ENCODE measurements at places on chromosomes 13 and 19.

DNA sequence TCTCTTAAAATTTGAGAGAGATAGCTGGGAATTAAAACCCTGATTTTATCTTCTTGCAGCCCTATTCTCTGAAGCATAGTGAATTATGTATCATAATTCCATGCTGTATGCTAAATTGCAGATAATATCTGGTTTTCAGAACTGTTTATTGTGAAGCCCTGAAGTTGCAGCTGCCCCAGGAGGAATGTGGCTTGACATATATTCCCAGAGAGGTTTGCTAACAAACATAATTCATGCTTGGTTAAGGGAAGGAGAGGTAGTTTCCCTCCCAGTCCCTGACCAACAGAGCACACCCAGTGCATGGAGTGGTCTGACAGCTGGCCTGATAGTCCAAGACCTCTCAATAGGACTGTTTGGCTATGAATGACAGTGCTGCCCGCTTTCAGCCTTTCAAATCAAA, 500.6 kb upstream of the MIR17HG start:
- no peak for DNase-seq

GRCh38 chr19:38267761-38268483, 3.5 kb downstream of the SPINT2 start:
- DNase-seq, result no peak

DNA sequence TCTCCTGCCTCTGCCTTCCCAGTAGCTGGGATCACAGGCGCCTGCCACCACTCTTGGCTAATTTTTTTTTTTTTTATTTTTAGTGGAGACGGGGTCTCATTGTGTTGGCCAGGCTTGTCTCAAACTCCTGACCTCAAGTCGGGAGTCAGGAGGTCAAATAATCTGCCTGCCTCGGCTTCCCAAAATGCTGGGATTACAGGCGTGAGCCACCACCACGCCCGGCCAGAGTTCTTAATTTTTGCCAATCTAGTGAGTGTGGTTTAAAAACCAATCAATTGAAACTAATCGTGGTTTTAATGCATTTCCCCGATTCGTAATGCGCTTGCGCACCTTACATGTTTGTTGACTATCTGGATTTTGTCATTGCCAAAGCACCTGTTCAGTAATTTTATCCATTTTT, 37.0 kb downstream of the SKA3 start:
- DNase-seq, result no peak

- no peak for DNase-seq
Measured at GRCh38 chr19:28705008-28705407, 507.9 kb downstream of the UQCRFS1 start.

DNA sequence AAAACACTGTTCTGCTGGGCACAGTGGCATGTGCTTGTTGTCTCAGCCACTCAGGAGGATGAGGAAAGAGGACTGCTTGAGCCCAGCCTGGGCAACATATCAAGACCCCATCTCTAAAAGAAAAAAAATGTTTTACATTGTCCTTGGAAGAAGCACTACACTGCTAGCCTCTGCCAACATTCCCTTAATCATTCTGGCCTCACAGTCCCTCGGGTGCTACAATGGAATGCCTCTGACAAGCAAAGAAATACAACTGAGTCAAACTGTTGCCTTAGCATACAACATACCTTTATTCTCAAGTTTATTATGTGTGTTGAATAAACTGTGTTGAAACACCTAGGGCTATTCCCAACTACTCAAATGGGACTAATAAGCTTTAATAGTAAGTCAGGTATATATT, 56.1 kb downstream of the PSPC1 start:
- DNase-seq, result no peak

GRCh38 chr13:99422586-99423220, 78.6 kb upstream of the TM9SF2 start:
- no peak for DNase-seq

- DNase-seq, result no peak
Measured at GRCh38 chr13:112753833-112754232, 64.0 kb downstream of the ATP11A start.

- no peak for DNase-seq
Measured at GRCh38 chr13:33123066-33123859, 107.0 kb downstream of the KL start.

DNA sequence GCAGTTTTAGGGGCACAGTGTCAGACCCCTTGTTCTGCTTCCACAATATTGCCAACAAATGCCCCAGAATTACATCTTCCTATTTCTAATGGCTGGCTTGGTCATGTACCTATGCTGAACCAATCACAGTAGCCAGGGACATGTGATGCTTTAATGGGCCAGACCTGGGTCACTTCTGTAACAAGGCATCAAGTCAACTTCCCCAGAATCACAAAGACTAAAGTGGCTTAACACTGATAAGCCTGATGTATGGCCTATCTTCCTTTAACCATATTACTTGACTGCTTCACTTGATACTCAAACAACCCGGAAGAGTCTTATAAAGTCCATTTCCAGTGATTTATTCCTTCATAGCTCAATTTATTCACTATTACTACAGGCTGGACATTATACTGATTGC, 19.6 kb downstream of the LNX2 start:
- DNase-seq, result no peak

DNA sequence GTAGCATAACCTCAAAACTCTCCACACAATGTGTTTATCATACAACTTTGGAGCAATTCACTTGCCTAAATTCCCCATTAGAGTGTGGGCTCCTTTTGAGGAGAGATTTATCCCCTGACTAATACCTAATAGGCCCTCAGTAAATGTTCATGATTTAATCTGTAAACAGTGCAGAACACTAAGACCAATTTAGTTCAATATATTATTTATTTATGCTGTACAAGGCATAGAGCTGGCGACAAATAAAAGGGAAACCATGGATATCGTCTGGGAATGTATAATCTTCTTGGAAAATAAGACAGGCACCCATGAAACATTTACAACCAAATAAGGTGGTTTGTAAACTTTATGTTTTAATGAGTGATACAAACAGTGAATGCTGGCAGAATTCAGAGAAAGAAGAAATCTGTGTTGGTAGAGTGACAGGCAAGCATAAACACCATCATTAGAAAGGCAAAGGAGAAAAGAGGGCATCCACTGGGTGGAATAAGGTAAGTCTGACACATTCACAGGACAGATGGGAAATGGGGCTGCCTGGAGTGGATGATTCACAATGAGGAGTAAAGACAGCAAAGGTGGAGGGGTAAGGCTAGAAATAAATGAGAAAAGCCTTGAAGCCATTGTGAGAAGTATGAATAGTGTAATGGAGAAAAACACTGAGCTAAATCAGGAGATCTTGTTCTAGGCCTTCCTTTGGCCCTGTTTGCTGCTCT, 106.1 kb upstream of the MIR17HG start:
- DNase-seq, result no peak

- DNase-seq, result peak; percentile 48
Measured at GRCh38 chr19:38596057-38596981, 21.4 kb downstream of the MAP4K1 start.

DNA sequence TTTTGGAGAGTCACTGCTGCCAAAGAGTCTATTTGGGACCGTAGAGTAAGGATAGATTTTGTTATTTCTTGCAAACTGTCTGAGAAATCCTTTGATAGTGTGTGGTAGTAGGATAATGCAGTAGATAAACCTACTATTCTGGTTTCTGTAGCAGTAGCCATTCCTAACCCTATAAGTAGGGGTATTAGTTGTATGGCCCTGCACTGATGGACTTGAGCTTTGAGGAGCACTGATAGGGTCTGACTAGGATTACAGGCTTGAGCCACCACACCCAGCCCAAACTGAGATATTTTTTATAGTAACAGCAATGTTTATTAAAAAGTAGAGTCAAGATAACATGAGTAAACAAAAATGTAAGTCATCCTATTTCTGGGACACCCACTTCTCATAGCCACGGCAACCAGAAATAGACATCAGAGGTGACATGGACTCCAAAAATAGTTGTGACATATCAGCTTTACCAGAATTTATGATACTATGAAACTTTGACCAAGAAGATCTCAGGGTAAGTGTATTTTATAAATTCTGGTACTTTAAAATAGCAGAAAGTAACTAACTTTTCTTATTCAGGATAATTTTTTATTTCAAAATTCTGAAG, 479.1 kb downstream of the SUCLA2 start:
- DNase-seq, result no peak

DNA sequence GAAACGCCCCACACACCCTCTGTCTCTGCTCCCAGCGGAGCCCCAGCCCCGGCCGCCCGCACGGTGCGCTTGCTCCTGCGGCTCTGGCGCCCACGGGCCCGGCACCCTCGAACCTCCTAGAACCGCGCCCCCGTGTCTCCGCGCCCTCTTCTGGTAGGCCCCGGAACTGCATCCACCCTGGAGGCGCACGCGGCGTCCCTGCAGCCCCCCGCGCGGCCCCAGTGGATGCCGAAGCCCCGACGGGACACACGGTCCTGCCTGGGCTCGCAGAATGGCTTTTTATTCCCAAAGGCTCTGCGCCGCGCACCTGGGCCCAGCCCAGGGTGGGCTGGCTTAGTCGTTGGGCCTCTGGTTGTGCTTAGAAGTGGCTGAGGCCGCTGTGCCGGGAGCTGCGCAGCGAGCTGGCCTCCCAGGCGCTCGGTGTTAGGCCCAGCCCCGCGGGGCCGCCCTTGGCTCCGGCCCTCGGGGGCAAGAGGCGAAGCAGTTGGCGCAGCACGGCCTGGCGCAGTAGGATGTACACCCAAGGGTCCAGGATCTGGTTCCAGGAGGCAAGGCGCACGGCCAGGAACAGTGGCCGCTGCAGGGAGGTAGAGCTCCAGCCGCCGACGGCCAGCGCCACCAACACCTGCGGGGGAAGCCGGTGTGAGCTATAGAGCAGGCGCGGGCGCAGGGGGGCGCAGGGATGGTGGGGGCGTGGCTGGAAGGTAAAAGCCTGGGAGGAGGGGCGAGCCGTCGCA, 2.8 kb downstream of the PTGER1 start:
- peak; percentile 70 for DNase-seq

- DNase-seq, result no peak
Measured at GRCh38 chr13:46149272-46150133, 32.5 kb downstream of the LCP1 start.

- no peak for DNase-seq
Measured at GRCh38 chr13:23750383-23751121, 138.6 kb downstream of the MIPEP start.

- no peak for DNase-seq
Measured at GRCh38 chr13:36369268-36370107, 23.3 kb upstream of the SPART start.
